Astrocyte of the hippocampus (primary cell): ENCODE measurements at places on chromosomes 2 and 18.

- peak; percentile 13 for DNase-seq
These were observed 557.8 kb upstream of the GCFC2 start for GRCh38 chr2:76268484-76268883.

GRCh38 chr2:128380961-128381938 is 62.6 kb upstream of the HS6ST1 start:
- no peak for DNase-seq

- no peak for DNase-seq
These were observed 593.9 kb downstream of the NYAP2 start for GRCh38 chr2:225993430-225993829.

DNA sequence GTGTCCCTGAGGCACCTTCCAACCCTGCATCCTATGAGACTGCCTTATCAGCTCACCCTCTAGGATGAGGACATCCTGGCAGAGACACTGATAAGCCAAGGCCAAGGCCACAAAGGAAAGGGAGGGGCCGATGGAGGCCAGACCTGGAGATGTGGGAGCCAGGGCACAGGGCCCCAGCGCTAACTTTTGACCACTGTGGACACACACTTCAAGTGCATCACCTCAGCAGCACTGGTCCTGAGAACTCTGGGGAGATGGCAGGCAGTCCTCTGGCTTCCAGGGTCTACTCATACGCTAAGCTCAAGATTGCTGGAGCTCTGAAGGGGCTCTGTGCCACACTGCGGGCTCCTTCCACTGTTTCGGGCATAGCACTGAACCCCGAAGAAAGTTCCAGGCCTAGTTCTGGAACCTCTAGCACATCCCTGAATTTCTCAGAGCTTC is 100.2 kb upstream of the ID2 start:
- DNase-seq, result no peak

- no peak for DNase-seq
These were observed 169.4 kb downstream of the INSIG2 start for GRCh38 chr2:118257696-118258095.

- DNase-seq, result no peak
These were observed 152.9 kb downstream of the NCKAP5 start for GRCh38 chr2:133415210-133415876.

GRCh38 chr2:51997571-51997970 is 965.6 kb upstream of the NRXN1 start:
- no peak for DNase-seq

- DNase-seq, result peak; percentile 95
These were observed 42.0 kb downstream of the MCFD2 start for GRCh38 chr2:46873604-46874068.

- DNase-seq, result no peak
These were observed 193.2 kb upstream of the TPO start for GRCh38 chr2:1219901-1220573.

DNA sequence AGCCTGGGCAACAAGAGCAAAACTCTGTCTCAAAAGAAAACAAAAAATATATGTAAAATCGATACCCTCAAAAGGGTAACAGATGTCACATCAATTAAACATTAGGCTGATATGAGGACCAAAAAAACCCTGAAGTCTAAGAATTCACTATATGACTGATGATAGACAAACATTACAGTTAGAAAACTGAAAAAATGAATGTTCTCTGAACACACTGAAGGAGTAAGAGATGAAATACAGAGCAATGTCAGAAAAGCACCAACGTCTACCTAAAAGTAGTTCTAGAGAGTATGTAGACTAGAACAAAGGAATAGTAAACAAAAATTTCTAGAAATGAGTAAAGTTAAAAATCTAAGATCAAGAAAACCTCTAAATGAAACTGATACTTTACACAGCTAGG is 81.9 kb downstream of the SLC66A3 start:
- no peak for DNase-seq

DNA sequence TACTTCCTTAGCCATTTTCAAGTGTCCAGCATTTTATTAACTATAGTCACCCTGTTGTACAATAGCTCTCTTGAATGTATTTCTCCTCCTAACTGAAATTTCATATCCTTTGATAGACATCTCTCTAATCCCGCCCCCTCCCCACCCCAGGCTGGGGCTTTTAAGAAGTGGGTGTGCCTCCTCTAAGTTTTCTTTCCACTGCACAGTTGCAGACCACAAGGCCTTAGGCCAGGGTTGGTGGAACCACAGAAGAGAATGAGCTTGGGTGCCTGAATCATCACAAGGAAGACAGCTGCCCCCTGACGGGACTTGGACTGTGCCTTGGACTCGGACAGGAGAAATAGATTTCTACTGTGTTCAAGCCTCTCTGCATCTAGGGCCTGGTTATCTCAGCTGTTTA is 193.4 kb downstream of the HAUS1 start:
- peak; percentile 24 for DNase-seq

DNA sequence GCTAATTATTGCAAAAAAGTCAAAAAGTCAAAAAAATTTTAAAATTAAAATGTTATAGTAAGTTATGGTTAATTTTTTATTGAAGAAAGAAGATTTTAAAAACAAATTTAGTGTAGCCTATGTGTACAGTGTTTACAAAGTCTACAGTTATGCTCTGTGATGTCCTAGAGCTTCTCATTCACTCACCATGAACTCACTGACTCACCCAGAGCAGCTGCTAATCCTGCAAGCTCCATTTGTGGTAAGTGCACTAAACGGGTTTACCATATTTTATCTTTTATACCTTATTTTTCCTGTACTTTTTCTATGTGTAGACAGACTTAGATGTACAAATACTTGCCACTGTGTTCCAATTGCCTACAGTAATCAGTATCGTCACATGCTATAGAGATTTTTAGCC is 788.2 kb downstream of the DSC3 start:
- DNase-seq, result no peak

GRCh38 chr18:23377669-23378301 is 75.3 kb upstream of the RIOK3 start:
- DNase-seq, result peak; percentile 85

DNA sequence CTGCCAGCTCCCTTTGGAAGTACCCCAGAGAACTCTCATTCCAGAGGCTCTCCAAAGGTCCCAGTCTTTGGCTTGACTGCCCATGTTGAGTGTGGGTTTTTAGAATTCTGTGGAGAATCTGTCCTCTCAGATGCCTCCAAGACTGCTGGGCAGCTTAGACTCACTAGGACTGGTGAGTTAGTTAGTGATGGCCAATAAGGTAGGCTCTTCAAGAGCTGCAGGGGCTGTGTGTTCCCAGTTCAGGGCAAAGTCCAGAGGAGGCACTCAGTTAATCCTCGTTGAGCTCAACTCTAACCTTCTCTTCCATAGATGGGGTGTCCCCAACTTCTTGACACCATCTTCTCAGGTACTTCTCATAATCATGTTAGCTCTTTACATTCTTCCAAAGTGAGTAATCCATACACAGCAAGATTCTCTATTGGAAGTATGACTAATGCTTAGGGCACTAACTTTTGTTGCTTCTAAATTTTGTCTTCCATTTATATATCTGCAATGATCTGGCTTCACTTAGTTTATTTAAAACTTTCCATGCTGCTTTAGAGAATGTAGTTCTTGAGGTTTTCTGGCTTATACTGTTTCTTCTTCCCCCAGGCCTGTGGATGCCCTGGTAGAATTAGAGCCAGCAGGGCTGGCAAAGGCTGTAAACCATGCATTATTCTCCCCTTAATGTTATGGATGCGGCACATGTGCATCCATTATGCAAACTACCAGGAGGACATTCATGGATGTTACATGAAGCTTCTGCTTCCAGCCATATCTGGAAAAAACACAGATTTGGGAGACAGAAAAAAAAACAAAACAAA is 88.9 kb downstream of the POLE4 start:
- DNase-seq, result peak; percentile 29

DNA sequence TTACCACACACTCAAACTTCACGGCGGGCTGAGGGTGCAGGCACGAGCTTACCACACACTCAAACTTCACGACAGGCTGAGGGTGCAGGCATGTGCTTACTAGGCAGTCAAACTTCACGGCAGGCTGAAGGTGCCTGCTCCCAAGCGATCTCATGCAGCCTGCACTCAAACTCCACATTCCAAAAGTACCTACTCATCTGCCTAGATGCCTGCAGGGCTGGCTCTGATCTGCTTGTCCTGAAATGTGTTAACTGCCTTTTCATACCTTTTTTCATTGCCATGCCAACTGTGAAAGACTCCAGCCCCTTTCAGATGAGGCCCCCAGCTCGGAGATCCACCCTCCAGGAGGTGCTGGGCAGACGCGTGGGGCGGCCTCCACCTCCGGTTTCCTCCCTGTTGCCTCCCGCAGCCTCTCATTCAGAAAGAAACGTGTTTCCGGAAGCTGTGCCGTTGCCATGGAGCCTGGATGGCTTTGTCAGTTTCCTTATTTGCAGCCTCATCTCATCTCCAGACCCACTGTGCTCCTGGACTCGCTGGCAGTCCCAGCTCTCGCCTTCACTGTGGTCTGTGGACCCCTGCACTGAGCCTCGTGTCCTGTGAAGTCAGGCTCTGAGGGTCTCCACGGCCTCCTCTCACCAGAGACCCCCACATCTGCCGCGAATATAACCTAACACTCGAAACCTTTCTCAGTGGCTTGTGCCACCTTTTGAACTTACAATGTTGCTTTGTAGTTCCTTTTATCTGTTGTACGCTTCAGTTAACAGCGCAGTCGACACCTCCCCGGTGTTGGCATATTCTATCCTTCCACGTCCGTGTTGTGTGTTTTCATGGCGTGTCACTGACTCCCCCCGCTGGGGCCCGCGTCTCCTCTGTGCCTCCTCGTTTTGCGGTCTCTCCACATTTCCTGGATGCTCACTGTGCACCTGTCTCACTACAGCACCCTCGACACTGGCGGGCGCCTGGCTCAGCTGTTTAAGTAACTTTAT is 106.1 kb upstream of the ALKAL2 start:
- DNase-seq, result peak; percentile 78

DNA sequence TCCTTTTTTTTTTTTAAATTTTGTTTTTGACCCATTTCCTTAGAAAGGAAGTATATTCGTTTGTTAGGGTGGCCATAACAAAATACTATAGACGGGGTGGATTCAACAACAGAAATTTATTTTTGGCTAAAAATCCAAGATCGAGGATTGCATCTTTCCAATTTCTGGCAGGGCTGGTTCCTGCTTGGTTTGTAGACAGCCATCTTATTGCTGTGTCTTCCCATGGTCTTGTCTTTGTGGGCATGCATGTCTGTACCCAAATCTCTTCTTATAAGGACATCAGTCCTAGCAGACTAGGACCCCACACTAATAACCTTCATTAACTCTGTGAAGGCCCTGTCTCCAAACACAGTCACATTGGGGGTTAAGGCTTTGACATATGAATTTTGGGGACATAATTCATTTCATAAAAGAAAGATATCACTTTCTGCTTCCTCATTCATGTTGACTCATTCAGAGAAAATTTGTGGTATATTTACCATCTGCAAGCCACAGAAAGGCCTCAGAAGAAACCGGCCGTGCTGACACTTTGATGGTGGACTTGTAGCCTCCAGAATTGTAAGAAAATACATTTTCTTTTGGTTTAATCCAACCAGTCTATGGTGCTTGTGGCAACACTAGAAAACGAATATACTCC is 262.1 kb downstream of the LPIN1 start:
- DNase-seq, result peak; percentile 56

DNA sequence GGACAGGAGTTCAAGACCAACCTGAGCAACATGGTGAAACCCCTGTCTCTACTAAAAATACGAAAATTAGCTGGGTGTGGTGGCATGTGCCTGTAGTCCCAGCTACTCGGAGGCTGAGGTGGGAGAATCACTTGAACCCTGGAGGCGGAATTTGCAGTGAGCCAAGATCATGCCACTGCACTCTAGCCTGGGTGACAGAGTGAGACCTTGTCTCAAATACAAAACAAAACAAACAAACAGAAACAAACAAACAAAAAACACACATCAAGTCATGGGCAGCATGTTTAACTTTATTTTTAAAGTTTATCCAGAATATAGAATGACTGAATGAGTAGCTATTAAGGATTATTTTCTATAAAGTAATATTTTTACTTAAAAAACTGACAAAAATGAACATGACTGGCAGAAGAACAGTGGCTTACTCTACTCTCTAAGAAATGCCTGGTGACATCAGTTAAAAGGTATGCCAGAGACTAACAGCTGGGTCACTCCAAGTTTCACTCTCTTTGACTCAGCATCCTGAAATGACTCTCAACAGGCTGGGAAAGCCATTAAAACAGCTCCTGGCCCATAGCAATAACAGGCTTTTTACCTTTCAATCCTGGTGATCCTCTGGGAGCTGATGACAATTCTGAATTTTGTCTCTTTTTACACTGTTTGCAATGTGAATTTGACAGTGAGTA is 281.6 kb upstream of the STON1 start:
- DNase-seq, result peak; percentile 88

DNA sequence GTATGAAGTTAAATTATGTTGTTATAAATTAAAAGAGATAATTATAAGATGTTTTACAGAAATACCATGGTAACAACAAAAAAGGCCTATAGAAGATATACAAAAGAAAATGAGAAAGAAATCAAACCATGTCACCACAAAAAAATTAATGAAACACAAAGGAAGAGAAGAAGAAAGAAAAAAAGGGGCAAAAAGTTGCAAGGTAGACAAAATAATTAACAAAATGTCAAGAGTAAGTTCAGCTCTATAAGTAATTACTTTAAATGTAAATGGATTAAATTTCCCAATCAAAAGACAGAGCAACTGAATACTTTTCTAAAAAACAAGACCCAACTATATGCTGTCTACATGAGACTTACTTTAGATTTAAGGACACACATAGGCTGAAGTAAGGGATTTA is 378.4 kb upstream of the FSHR start:
- no peak for DNase-seq

GRCh38 chr2:85019121-85019520 is 48.2 kb downstream of the KCMF1 start:
- no peak for DNase-seq

- DNase-seq, result no peak
These were observed 38.9 kb downstream of the PMAIP1 start for GRCh38 chr18:59938676-59939075.

DNA sequence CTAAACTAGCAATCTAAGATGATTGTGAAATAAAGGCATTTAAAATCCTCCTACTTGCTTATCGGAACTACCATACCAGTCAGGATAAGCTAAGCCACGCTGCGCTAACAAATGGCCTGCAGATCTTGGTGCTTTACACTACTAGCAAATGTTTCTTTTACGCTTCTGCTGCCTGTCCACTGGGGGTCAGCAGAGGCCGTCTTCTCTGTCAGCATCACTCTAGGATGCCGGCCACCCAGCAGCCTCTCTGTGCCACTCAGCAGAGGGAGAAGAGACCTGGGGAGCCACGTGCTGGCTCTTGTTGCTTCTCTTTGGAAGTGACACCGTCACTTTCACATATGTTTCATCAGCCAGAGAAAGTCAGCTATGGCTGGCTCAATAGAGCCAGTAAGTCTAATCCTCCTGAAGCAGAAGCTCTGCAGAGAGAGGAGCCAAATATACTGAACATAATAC is 36.6 kb downstream of the COPS8 start:
- DNase-seq, result peak; percentile 74
